ENCODE measurements at places on chromosomes 12 and 14.

GRCh38 chr12:46493834-46494181, 121.2 kb upstream of the SLC38A2 start:
- no peak for DNase-seq

GRCh38 chr14:105489542-105490266, 1.3 kb upstream of the TEDC1 start:
- peak; percentile 83 for DNase-seq

- no peak for DNase-seq
These were observed 19.6 kb downstream of the OTUB2 start for GRCh38 chr14:94045563-94046345.

- no peak for DNase-seq
These were observed 9.3 kb downstream of the SYNJ2BP start for GRCh38 chr14:70407621-70408020.

GRCh38 chr12:106345746-106346145, 11.8 kb upstream of the POLR3B start:
- DNase-seq: no peak

GRCh38 chr12:95237315-95237714, 19.7 kb downstream of the VEZT start:
- no peak for DNase-seq

DNA sequence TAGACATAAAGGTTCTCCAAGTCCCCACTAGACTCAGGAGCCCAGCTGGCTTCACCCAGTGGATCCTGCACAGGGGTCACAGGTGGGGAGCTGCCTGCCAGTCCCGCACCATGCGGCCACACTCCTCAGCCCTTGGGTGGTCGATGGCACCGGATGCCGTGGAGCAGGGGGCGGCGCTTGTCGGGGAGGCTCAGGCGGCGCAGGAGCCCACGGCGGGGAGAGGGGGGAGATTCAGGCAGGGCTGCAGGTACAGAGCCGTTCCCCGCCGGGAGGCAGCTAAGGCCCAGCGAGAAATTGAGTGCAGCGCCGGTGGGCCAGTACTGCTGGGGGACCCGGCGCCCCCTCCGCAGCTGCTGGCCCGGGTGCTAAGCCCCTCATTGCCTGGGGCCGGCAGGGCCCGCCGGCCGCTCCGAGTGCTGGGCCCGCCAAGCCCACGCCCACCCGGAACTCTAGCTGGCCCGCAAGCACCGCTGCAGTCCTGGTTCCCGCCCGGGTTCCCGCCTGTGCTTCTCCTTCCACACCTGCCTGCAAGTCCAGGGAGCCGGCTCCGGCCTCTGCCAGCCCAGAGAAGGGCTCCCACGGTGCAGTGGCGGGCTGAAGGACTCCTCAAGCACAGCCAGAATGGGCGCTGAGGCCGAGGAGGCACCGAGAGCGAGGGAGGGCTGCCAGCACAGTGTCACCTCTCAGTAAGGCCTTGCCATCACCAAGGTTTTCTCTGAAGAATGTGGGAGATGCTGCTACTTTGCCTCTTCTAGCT, 58.4 kb upstream of the PPP1R12A start:
- DNase-seq: no peak

GRCh38 chr12:3420693-3421092, 70.3 kb upstream of the PRMT8 start:
- no peak for DNase-seq
